ENCODE measurements at places on chromosomes 6 and 20. TPM values are rescaled to one million over a fixed set of nuclear protein-coding genes. Genes with fewer than 3 reads are reported as not detected.

- no peak for DNase-seq
These were observed 14.0 kb downstream of the SNRNP48 start for GRCh38 chr6:7604003-7604402.

Gene LZTS3
- total RNA-seq: 9.9 TPM

- DNase-seq: no peak
These were observed 82.6 kb upstream of the DST start for GRCh38 chr6:56725254-56725653.

- no peak for DNase-seq
These were observed 309.9 kb upstream of the NOX3 start for GRCh38 chr6:155765275-155766194.

DNA sequence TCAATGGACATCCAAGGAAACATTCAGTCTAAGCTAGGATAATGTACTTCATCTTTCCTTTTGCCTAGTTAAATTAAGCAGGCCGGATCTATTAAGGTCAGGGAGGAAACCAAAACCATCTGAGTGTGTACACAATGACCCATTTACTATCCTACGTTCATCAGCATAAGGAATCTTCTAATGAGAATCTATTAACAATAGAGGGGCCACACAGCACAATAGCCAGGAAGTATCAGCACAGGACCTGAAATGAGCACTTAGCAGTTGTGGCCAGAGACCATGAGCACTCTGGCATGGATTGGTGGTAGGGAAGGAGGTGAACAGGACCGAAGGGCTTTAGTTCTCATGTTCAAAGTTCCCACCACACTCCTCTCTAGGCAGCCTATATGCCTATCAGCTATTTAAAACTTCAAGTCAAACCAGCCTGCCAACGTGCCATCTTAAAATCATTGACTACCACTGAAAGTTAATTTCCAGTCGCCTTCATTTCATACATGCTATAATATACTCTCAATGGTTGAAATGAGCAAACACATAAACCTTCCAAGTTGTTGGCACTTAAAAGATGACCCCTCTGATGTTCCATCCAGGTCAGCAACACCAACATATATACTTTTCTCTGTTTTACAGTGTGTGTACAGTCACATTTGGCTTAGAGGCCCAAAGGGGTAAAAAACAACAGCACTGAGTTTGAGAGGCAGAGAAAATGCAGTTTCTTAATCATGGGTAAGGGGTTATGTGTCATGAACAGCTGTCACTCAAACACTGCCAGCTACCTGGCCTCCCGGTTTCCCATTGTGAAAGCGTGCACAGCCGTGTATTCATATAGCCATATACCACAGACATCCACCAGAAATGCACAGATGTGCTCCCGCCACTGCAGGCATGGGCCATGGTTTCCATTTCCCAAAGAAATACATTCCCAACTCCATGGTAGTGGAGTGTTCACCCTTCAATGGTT is 184.3 kb downstream of the TBXT start:
- no peak for DNase-seq

Gene POLR3F
- total RNA-seq: 8.2 TPM

DNA sequence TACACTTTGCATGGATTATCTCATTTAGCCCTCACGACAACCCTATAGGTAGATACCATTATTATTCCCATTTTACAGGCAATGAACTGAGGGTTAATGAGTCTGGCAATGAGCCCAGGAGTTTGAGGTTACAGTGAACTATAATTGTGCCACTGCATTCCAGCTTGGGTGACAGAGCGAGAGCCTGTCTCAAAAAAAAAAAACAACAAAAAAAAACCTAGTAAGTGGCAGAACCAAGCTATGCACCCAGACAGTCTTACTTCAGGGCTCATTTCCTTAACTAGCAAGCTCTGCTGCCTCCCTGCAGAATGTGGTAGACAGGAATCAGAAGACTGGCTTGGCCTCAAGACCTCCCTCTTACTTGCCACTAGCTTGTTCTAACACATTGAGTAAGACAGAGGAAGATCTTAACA is 71.9 kb upstream of the RREB1 start:
- DNase-seq: no peak

Gene FAM217B
- total RNA-seq: 8.7 TPM

GRCh38 chr6:130661077-130661476 is 166.1 kb upstream of the SMLR1 start:
- no peak for DNase-seq

DNA sequence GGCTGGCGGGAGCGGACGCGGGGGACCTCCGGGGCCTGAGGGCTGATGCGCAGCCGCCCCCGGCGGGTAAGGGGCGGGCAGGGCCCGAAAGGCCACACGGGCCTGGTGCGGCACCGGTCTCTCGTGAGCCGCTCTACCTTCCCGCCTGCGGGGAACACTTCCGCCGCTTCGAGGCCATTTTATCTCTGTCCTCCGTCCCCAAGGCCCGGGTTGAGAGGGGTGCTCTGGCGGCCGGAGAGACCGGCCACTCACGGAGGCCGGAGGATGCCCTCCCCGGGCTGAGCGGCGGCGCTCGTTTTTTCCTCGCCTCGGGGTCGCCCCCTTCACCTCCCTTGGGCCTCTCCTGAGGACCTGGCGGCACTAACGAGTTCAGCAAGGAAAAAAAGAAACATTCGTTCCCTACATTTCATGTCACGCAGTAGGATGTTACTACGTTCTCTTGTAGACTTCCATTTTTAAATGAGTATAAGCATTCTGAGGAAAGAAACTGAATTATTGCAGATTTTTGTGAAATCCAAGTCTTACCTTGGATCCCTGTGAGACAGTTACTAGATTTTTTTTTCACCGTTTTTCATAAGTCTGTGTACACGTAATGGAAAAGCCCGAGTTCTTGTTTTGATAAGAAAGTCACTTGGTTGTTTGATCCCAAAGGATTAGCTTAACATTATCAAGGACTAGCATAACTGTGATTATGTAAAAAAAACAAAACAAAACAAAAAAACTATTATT is 575 bp downstream of the WTAP start:
- no peak for DNase-seq

Gene TUBB1
- 2.1 TPM for total RNA-seq

- DNase-seq: no peak
These were observed 640 bp downstream of the SAYSD1 start for GRCh38 chr6:39114388-39114703.

GRCh38 chr20:63216041-63216848 is at the start of gene YTHDF1:
TSS of gene YTHDF1 (minus strand) at chr20:63216131. CDS start at chr20:63215892, 239 bp downstream.
- peak; percentile 98 for DNase-seq

Gene CYP21A2
- total RNA-seq: 2.2 TPM
